Activated CD8-positive, alpha-beta memory T cell treated with anti-CD3 and anti-CD28 coated beads for 48 hours (primary cell): ENCODE measurements at places on chromosomes 2 and 18.

GRCh38 chr2:173076581-173077345, 1.1 kb downstream of the MAP3K20 start:
- peak; percentile 11 for DNase-seq

- no peak for DNase-seq
Measured at GRCh38 chr2:104077573-104077972, 776.3 kb upstream of the POU3F3 start.

- no peak for DNase-seq
Measured at GRCh38 chr18:76179257-76179656, 315.8 kb downstream of the ZNF516 start.

DNA sequence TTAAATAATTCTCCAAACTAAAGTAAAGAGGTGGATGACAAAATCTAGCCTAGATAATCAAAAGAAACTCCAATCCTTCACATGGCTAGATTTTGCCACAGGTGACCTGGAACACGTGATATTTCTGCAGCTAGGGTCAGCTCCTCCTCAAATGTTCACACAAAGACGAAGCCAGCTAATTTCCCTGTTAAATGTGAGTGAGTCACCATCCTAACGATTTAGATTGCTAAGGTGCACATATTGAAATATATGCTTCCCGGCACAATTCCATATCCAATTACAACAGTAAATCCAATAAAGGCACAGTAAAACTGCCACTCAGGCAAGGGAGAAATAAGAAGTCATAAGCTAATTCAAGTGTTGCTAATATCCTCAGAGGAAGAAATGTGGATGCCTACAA, 28.7 kb downstream of the IKZF2 start:
- no peak for DNase-seq

GRCh38 chr2:219641390-219642068, 14.1 kb downstream of the SLC4A3 start:
- no peak for DNase-seq

- DNase-seq, result no peak
Measured at GRCh38 chr2:29012211-29012681, 31.1 kb downstream of the TOGARAM2 start.

DNA sequence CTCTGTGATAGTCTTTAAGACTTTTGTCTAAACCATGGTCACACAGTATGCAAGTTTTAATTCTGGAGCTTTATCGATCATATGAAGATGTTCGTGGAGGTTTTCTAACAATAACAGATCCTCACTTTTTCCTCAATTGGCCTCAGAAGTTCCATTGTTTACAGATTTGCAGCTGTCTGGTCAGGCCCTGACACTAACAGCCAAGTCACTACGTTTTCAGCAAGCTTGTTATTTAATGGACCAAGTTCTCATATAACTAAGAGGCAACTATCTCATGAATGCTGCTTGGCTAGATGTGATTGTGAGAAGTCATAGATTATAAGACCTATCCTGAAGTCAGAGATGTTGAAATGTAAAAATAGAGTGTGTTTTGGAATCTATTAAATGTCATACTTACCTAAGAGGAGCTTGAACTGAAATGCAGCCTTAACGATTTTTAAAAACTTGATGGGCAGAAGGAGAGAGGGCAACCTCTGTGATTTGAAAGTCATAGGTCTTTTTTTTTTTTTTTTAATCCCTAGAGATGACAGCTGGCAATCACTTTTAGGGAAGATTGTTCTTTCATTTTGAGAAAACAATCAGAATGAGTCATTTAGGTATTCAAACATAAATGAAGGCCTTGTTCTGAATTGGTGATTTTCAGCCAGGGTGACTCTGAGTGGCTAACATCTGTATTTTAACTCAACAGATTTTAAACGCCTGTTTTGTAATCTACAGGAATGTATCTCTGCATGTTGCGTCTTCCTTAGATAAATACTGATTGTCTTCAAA, 48.4 kb upstream of the NEMP2 start:
- DNase-seq, result no peak

- DNase-seq, result no peak
Measured at GRCh38 chr2:4962419-4962818, 729.8 kb upstream of the SOX11 start.

DNA sequence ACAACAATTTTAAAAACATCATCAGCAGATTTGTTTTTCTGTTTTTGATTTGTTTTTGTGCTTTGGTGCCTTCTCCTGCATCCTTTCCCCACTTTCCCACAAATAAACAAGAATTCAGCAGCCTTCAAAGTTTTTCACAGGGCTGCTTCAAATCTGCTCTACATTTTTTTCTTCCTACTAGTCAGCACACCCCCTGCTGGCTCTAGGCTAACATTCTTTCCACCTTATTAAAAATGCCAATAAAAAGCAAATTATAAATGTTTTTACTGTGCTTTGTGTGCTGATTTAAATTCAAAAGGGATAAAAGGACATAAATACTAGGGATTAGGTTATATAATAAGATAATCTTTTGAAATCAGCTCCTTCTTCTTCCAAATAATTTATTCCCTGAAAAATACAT, 6.2 kb upstream of the CNTNAP5 start:
- no peak for DNase-seq

- DNase-seq, result no peak
Measured at GRCh38 chr18:46958209-46958608, 40.8 kb downstream of the KATNAL2 start.

GRCh38 chr2:86333378-86333777, 4.0 kb downstream of the REEP1 start:
- no peak for DNase-seq

DNA sequence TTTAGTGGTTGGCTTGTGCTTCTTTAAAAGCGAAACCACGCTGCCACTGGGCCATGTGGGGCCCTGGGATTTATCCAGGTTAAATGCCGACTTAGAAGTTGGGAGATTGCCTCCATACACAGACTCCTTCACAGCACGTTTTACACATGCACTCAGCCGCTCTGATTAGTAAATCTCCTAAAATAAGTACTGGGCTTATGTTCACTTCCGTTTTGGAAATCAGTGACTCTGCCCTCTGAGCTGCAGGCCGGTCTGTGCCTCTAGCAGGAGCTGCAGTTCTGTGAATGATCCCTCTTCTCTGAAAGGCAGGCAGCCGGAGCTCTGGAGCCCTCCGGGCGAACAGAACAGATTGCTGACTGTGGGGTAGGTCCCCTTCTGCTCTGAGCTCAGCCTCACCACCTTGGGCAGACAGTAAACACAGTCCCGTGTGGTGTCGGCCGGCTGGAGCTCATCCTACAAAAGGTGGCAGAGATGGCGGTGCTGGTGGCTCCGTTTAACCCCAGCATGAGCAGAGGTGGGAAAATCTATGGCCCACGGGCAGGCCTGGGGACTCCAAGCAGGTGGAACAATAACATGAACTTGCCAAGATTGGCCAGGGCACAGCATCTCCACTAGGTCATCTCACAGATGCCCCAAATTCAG, 9.8 kb upstream of the RAB17 start:
- DNase-seq, result no peak

DNA sequence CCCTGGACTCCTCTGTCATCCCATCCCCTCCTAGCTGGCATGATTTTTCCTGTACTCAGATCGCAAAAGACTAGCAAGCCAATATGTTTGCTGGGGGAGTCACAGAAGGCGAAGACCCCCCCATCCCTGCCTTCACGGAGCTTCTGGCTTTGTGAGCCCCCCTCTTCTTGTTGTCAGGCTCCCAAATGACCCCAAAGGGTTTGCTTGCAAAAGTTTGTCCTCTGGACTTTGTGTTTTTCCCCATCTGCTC, 169.9 kb downstream of the SMAD7 start:
- DNase-seq, result no peak

- DNase-seq, result no peak
Measured at GRCh38 chr18:22613058-22613690, 195.5 kb upstream of the CTAGE1 start.

DNA sequence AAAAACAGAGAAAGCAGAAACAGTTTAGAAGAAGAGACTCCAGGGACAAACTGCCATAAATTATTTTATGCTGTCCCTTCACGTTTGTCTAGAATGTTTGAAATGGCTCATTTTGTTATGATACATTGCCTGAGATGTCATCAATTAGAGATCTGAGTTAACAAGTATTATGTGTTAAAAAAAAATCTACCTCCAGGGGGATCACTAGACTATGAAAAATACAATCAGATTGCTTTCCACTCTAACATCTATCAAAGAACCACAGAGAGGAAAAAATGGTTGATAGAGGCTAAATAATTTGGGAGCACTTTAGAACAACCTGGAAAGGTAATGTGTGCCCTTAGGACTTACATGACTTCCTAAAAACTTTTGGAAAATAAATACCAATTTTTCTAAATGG, 103.8 kb upstream of the CCDC150 start:
- DNase-seq, result no peak

DNA sequence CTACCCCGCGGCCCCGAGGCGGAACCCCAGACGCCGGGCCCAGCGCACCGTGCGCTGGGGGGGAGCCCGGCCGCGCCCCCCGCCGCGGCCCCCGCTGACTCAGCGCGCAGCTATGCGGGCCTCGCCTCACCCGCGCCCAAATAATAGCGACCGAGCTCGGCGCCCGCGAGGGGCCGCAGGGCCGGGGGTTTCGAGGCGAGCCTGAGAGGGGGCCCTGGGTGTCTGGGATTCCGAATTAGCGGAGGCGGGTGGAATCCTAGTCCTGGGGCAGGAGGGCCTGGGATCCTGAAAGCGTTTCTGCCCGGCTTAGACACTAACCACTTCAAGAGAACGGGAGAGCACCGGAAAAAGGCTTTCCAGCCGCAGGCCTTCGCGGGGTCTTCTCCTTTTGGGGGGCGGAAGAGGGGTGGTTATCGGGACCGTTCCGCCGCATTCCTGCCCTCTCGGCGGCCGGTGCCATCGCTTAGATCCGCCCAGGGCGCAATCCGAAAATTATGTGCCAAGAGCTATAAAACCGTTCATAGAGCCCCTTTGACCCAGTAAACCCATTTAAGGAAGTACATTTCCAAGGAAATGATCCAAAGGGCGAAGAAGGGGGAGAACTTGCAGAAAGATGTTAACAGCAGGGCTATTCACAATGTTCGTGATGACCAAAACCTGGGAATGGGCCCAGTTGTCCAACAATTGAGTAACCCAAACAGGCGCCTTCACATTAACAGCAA, 681 bp upstream of the ROCK2 start:
- peak; percentile 2 for DNase-seq

- no peak for DNase-seq
Measured at GRCh38 chr2:23590241-23590869, 205.4 kb downstream of the KLHL29 start.

GRCh38 chr18:8625461-8626092, 16.3 kb downstream of the RAB12 start:
- no peak for DNase-seq

DNA sequence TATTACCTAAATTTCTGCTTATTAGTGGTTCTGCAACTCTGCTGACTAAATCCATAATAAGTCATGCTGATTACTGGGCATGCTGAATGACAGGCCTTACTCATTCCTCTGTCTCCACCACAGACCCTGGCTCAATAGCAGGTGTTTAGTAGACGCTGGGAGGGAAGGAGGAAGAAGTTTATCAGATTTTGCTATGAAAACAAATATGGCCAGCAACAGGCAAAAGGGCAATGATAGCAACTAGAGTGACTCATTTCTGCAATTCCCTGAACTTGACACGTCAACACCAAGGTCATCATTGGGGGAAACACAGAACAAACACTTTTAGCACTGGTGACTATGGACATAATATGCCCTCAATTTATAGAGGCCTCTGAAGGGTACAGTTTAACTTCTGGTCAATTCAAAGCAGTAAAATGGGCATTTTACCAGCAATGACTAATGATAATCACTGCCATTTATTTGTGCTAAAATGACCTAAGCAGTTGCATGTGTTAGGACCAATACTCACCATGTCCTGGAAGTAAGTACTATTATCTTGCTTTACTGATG, 35.2 kb downstream of the TMEM163 start:
- DNase-seq, result no peak

DNA sequence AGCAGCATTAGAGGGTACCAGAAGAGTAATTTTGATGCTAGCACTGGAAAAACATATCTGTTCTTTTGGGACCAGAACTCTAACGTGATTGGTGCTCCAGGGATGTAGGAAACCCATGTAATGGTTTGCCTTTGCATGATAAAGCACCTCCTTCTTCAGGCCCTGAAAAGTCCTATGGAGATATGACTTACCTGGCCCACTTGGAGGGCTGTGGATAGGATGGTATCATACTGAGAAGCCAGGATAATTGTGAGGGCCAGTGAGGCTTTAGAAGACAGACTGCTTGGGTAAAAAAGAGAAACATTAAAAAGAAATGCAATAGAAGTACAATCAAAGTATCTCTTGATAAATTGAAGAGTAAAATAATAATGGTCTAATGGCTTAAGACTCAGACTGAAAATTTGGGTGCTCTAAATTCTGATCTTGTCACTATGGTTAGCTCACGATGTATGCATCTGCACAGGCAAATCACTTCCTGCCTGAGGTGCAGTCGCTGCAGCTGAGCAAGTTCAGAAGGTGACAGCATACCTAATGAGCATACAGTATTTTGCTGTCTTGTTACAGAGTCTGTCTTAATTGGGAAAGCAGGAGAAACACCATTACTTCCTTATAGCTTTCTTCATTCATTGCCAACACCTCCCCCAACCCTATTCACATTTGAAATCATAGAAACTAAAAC, 371.5 kb downstream of the NUP35 start:
- DNase-seq, result no peak

GRCh38 chr2:69742322-69742952, 503 bp downstream of the ANXA4 start:
- no peak for DNase-seq

GRCh38 chr2:68089961-68090360, 27.2 kb upstream of the C1D start:
- DNase-seq, result no peak

DNA sequence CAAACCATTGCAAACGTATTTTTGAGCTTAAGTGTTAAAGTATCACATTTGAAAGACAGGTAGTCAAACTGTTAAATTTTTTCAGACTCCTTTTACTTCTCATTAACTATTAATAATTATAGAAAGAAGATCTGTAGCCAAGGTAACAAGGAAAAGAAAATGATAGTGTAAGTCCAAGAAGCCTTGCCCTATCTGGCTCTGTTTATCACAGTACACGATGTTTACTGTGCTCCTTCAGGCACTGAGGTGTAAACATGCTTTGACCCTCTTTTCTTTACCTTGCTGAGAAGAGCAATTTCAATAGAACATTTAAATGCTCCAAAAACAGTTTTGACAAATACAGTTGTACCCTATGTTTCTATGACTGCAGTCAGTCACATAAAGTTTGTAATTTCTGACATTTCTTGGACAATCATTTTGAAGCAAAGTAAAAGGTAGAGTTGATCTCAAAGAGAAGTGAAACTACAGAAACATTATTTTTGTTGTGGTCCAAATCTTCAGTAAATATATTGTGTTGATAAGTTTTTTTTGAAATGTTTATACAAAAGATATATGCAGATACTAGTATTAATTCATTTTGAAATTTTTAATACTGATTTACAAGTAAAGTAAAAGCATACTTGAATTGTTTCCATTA, 152.6 kb upstream of the KYNU start:
- no peak for DNase-seq
